ENCODE measurements at places on chromosomes 7 and 10. TPM values are rescaled to one million over a fixed set of nuclear protein-coding genes. Genes with fewer than 3 reads are reported as not detected.

DNA sequence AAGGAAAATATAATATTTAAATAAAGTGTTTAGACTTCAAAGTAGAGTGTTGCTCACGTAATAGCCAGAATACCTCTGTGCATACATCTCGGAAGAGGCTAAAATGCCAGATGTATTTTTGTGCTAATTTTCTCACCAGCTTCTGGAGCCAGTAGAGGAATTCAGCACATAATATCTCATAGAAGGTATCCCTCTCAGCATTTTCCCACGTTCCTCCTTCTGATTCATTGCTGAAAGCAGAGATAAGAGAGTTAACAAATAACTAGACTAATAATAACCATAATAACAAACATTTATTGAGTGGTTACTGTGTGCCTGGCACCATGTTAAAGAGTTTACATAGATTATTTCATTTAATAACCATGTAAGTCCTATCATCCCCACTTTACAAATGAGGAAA is 123.6 kb downstream of the VTI1A start:
- no peak for DNase-seq

- DNase-seq = no peak
Measured at GRCh38 chr7:51144178-51144577, 172.4 kb downstream of the COBL start.

DNA sequence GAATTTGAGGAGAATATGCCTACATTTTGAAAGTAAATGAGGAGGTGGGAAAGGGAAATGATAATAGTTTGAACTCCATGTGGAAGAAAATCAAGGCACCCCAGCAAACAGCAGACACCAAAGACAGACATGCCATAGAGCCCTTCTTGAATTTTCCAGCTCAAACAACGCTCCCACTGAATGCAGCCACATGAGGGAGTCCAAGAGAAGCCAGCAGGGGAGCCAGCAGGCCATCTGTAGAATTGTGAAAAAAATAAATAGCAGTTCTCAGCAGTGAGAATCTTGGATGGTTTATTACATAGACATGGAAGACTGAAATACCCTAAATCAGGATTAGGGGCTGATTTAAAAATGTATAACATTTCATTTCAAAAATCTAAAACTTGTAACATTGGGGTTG is 1567.3 kb upstream of the LRRTM3 start:
- DNase-seq = no peak

KAZALD1 gene
- total RNA-seq = 64.9 TPM

PLPP4 gene
- total RNA-seq = not detected

GRCh38 chr7:12504149-12504548 is 66.4 kb upstream of the SCIN start:
- no peak for DNase-seq

- no peak for DNase-seq
Measured at GRCh38 chr7:74454021-74454924, 567 bp downstream of the GTF2IRD1 start.

- no peak for DNase-seq
Measured at GRCh38 chr7:47990592-47990991, 11.2 kb upstream of the HUS1 start.

GRCh38 chr7:31110331-31111108 is 58.4 kb downstream of the ADCYAP1R1 start:
- DNase-seq = no peak

- DNase-seq = no peak
Measured at GRCh38 chr10:104253606-104254410, 884 bp upstream of the GSTO1 start.

DNA sequence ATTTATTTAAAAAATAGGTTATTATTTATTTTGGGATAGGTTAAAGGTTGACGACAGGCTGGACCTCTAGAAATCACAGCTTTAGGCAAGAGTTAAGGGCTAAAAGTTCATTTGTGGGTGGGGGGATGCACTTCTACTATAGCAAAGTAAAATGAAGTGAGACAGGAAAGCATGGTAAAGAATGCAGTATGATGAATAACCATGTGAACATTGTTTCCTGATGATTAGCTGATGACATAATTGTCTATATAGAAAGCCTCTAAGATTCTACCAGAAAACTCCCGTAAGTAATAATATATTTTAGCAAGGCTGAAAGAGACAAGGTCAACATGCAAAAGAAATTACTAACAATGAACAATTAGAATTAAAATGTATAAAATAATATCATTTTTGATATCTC is 25.7 kb upstream of the PRSS37 start:
- no peak for DNase-seq

CUX1 gene
- 79.2 TPM for total RNA-seq

DNA sequence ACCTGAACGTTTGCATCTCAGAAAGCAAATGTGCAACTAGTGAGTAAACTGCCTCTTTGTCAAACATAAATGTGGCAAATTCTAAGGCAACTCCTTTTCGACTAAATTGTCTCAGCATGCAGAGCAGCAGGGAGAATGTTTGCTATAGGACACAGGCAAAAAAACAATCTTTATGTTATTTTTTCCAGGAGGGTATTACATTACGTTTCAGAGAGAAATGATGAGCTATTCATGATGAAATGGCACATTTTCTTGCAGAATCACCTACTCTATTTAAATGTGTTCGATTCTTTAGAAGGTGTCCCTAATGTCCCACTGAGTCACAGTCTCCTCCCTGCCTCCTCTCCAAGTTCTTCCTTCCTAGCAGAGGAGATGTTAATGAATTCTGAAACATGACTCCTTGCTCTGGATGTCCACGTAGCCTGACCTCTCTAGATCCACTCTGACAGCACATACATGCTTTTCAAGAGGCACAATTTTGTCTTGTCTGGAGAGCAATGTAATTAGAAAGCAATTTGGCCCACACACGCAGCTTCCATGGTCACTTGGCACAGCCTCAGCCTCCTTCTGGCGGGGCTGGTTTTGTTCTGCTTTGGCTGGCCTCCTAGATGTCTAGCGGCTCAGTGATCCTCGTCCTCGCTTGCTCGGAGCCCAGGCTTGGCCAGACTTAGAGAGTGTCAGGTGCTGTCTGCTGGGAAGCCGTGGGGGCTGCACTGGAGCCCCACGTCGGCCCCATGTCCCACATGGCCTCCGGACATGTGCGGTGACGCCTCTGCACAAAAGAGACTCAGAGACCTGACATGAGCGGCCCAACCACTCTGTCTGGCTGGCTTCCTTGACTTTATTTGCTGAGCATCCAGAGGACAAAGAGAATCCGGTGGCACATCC is 125.7 kb upstream of the ZNF438 start:
- no peak for DNase-seq

- DNase-seq = peak; percentile 53
Measured at GRCh38 chr10:34808801-34809745, 6.0 kb downstream of the PARD3 start.

GRCh38 chr7:3977391-3977790 is 676.3 kb downstream of the SDK1 start:
- no peak for DNase-seq

INHBA gene
- 3.9 TPM for total RNA-seq

GRCh38 chr10:121800146-121800545 is 127.7 kb downstream of the ATE1 start:
- no peak for DNase-seq

SSBP1 gene
- total RNA-seq = 111 TPM

GRCh38 chr7:90817846-90818245 is 221.7 kb downstream of the CDK14 start:
- DNase-seq = no peak

DNA sequence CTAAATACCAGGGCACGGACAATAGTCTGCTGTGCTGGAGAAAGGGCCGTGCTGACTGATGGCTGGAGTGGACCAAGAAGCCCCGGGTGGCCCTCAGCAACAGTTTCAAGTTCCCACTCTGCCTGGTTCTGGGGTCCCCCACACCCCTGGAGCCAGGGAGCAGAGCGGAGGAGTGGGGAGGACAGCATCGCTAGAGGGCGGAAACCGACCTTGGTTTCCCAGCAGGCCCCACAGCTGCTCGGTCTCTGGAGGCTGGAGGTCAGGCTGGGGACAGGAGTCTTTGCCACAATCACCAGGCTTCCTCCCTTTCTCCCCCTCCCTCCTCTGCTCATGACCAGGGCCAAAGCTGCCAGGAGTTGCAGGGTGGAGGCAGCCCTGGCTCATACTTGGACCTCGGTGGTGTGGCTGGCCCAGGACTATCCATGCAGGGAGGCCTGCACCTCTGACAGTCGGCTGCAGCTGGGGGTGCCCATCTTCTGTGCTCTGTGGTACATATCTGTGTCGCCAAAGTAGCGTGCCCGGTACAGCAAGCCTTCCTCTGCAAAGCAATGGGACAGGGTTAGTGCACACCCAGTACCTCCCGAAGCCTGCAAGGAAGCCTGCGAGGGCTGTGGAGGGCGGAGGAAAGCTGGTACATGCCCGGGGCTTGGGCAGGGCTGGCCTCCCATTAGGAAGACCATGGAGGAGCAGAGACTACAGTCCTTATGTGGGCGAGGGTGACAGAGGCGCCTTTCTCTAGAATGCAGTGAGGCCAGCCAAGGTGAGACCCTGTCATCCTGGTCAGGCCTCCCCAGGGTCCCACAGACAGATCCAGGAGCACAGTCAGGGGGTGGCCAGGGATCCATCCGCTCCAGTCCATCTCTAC is 19.1 kb downstream of the DNAJB12 start:
- peak; percentile 94 for DNase-seq

- DNase-seq = no peak
Measured at GRCh38 chr10:25017154-25017590, 760 bp downstream of the THNSL1 start.

GDF2 gene
- total RNA-seq = not detected

DNA sequence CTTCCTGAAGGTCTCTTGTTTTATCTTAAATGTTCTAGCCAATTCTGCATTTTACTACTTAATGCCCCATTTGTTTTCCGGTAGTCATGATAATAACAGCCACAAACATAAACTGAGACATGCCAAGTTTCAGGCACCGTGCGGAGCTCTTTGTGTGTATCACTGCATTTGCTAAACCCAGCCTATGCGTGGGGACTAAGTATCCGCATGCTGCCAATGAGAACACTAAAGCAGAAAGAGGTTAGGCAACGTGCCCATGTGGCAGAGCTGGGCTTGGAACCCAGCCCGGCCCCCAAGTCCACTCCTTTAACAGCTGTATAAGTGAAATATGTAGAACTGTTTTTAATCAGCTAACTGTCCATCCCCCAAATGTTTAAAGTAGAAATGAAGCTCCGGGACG is 54.1 kb downstream of the SLIT1 start:
- DNase-seq = peak; percentile 44

- peak; percentile 85 for DNase-seq
Measured at GRCh38 chr7:100171087-100171681, 2.8 kb upstream of the GAL3ST4 start.

GRCh38 chr10:89347701-89348457 is 20.1 kb downstream of the IFIT3 start:
- no peak for DNase-seq

GRCh38 chr7:55158541-55159382 is 139.9 kb downstream of the EGFR start:
- no peak for DNase-seq

- no peak for DNase-seq
Measured at GRCh38 chr10:33871061-33871956, 536.8 kb upstream of the NRP1 start.

- DNase-seq = no peak
Measured at GRCh38 chr7:84654273-84654672, 459.7 kb upstream of the SEMA3A start.

GRCh38 chr10:52663161-52663560 is 109.4 kb downstream of the MBL2 start:
- DNase-seq = no peak

FBXL13 gene
- total RNA-seq = 1.6 TPM

TLX1 gene
- total RNA-seq = 91.5 TPM

DNA sequence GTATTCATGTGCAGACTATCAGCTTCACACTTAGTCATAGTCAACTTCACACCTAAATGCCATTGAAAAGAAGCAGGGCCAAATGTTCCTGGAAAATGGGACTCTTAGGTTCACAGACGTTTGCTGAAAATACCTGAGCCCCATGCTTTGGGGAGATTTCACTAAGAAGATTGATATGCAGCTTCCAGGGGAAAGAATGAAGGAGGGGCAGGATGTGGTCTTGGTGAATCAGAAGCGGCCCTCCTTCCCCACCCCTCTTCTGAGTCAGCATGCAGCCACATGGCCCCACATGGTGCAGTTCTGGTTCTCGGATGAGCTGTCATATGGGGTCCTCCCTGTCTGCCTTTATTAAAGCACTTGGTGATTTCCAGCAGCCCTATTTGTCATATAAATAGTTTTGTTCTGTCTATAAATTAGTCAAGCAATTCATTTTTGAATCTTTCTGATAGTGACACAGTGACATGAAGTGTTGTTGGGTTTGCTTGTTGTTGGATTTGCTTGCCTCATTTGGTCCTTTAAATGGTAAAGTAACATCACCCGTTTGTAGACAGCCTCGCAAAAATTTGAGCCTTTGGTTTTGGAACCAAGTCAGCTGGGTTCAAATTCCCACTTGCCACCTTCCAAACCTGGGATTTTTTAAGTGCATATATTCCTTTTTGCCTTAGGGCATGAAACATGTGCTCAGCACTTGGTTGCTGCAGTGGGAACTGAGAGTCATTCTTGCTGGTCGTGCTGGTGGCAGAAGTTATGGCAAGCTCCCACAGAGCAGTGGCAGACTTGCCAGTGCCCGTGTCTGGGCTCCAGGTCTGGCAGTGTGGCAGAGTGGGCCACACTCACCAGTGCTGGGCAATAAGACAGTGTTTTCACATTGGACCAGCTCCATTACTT is 68.1 kb upstream of the CDK6 start:
- peak; percentile 75 for DNase-seq

DNA sequence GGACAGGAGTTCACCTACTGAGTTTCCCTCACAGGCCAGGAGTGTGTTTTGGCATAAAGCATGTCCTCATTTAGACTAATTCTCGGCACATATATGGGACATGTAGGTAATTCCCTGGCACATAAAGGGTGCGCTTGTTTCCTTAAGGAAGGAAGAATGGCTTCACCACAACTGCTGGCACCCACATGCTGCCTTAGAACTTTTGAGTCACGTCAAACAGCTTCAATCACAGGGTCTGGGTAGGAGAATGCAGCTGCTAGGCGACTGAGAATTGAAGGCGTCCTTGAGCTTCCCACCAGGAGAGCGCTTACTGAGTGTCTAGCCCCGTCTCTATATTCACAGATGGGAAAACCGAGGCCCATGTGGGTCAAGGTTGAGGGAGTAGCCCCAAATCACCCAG is 146.1 kb downstream of the CHN2 start:
- DNase-seq = no peak

SPDYE8 gene
- total RNA-seq = not detected

DNA sequence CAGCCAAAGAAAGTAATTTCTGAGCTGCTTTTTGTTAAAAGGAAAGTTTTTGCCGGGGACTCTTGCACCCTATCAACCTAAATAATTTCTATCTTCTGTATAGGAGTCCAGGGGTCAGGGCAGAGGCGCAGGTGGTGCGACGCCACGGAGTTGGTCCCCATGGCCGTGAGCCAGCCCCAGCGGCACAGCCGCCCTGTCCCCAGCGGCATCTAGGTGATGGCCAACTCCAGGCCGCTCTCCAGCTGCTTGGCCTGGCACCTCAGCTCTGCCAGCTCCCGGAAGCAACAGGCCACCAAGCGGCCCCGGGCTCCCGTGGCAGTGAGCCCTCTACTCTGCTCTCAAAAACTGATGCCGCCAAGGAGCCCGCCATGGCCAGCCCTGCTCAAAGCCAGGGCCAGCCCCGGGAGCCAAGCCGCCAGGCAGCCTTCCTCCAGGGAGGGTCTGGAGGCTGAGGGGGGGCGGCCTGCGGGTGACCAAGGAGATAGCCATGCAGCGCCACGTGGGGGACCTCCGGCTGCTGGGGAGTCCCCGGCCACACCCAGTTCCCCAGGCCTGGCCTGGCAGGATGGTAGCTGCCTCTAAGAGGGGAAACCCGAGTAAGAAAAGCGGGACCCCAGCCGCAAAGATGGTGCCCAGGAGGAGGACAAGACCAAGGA is 22.8 kb upstream of the LANCL2 start:
- no peak for DNase-seq
